IMR-90 (cell line): ENCODE measurements at places on chromosomes 1 and 21. TPM values are rescaled to one million over a fixed set of nuclear protein-coding genes. Genes with fewer than 3 reads are reported as not detected.

The CLDN19 gene
- total RNA-seq = not detected in 2 replicates

The GPR157 gene
- total RNA-seq = 2.2 and 2.7 TPM in 2 replicates

The BCAS2 gene
- 15.4 and 39.4 TPM in 2 replicates for total RNA-seq

The CYP4A22 gene
- total RNA-seq = not detected in 2 replicates

The AIRE gene
- total RNA-seq = not detected in 2 replicates

The CA14 gene
- not detected in 2 replicates for total RNA-seq

The NGF gene
- 8.3 and 12.5 TPM in 2 replicates for total RNA-seq

The KRTAP11-1 gene
- not detected in 2 replicates for total RNA-seq

The EPHB2 gene
- 54.7 and 58.8 TPM in 2 replicates for total RNA-seq

The CYP4A11 gene
- not detected in 2 replicates for total RNA-seq

The NSL1 gene
- 32.8 and 42.5 TPM in 2 replicates for total RNA-seq

The RNU1-3 gene
- under 0.01 TPM in 2 replicates for total RNA-seq

The DIO1 gene
- not detected in 2 replicates for total RNA-seq

The PLEKHN1 gene
- total RNA-seq = 0.28 and 0.54 TPM in 2 replicates

The RBM11 gene
- under 0.01 and 0.18 TPM in 2 replicates for total RNA-seq

The SPRR1A gene
- total RNA-seq = not detected in 2 replicates

The CHIA gene
- not detected in 2 replicates for total RNA-seq

The RAB13 gene
- 42.3 and 56.7 TPM in 2 replicates for total RNA-seq

The C1QB gene
- total RNA-seq = not detected in 2 replicates

The ARTN gene
- not detected in 2 replicates for total RNA-seq

The MPZ gene
- 0.18 and 0.28 TPM in 2 replicates for total RNA-seq

The HCRTR1 gene
- total RNA-seq = not detected in 2 replicates

The OR2L2 gene
- not detected in 2 replicates for total RNA-seq

The VASH2 gene
- 0.83 and 0.90 TPM in 2 replicates for total RNA-seq

The CGN gene
- 0.28 and 0.36 TPM in 2 replicates for total RNA-seq

The TATDN3 gene
- total RNA-seq = 12.0 and 12.8 TPM in 2 replicates
